NCI-H1048 (cell line): ENCODE measurements at places on chromosomes 6 and 20.

DNA sequence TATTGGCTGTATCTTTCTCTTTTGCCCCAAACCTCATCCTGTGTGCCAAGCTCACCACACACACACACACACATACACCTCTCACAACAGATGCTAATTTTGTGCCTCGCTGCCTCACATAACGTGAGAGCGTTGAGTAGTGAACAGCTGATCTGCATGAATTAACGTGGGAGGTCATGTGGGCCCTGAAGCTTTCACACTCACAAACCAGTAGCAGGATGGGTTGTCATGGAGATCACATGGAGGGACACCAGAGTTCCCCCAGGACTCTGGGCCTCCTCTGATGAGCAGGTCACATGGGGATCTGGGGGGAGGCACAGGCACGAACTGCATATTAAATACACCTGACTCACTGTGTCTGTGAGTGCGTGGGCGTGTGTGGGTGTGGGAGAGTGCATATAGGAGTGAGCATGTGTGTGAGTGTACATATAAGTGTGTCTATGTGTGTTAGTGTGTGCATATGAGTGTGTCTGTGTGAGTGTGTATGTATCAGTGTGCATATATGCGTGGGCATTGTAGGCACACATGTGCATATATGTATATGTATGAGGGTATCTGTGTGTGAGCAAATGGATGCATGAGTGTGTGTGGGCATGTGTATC, 62.7 kb upstream of the SULF2 start:
- no peak for DNase-seq

DNA sequence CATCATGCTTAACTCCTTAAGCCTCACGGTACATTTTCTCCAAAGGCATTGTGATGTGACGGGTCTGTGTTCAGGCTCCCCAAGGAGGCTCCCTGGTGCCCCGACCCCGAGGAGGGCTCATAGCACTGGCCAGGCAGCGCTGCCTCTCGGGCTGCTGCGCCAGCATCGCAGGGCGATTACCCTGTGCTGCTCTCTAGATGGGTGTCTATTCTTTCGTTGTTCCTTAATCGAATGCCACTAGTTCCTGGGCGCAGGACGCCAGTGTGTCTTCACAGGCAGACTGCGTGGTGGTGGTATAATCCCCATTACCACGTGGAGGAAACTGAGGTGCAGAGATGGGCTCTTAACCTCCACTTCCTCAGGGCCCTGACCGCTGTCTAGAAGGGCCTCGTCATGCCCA, 267.4 kb downstream of the CDH4 start:
- no peak for DNase-seq

- no peak for DNase-seq
Measured at GRCh38 chr20:58716476-58717277, 24.1 kb downstream of the NPEPL1 start.

DNA sequence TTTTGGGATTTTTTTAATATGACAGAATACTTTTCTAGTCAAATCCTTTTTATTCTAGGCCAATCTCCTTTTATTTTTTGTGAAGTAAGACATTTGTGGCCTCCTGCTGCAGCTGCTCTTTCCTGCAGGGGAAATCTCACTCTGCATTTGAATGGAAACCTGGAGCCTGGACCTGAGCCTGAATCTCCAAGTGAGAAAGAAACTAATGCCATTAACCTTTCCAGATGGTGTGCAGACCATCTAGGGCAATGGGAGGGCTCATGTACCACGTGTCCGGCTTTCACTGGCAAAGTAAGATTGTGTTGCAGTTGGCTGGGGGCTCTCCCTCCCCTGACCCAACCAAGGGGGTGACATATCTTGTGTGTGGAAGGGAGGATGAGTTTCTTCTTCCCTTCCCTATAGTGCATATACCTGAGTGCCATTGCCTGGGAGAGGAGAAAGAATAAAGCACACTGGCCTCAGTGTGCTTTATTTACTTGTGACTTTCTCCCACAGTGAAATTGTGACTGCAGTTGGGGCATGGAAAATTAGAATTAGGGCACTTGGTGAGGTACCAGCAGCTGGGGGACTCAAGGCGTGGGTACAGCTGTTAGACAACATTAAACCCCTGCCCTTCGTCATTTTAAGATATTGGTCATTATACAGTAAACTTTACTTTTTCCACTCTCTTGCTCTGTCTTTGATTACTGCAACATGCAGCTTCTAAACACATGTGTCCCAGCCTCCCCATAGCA, 159.8 kb upstream of the RIN2 start:
- no peak for DNase-seq

DNA sequence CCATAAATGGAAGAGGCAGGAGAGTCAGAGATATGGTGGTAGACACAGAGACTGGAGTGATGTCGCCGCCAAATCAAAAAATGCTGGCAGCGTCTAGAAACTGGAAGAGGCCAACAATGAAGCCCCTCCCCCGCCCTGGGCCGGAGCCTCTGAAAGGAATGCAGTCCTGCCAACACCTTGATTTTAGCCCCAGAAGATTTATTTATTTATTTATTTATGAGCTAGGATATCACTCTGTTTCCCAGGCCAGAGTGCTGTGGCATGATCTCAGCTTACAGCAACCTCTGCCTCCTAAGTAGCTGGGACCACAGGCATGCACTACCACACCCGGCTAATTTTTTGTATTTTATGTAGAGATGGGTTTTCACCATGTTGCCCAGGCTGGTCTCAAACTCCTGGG, 82.6 kb upstream of the CCDC167 start:
- no peak for DNase-seq

DNA sequence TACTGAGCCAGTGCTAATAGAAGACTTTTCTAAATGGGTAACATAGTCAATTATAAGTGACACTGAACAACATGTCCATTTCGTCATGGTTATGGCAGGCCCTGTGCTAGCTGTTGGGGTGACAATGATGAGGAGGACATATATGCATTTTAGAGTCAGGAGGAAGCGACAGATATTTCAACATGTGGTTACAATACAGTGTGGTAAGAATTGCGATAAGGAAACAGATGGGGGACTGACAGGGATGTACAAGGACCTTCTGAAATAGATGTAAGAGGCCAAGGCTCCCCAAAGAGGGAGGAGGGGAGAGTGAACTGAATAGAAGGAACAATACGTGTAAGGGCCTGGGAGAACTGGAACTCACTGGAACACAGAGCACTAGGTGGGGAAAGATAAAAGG, 11.7 kb downstream of the MMP24 start:
- no peak for DNase-seq

GRCh38 chr6:359261-360035, 32.1 kb upstream of the IRF4 start:
- no peak for DNase-seq

DNA sequence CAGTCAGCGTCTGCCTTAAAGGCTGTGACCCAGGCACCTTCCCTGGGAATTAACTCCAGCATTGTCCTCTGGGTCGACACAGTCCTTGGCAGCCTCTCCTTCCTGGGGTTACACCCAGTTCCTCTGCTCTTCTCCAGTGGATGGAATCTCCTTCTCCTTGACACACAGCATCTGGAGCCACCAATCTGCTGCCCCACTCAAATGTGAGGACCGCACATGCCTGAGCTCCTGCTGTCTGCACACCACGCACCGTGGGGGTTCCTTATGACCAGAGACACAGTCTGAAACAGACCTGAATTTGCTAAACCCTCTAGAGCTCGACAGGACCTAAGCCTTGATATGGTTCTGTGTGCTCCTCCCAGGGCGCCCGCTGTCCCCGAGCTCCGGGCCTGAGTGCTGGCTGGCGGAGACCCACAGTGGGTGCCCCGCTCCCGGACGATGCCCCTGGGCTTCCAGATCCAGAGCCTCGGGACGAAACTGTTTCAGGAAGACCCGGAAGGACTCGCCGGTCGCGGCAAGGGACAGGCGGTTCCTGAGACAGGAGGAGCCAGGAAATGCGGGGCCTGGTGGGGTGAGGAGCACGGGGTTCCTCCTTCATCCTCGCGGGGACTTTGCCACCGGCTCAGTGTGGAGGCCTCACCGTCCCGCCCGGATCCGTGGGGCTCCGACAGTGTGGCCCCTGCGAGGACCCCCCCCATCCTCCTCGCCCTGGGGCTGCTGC, 2.5 kb upstream of the RAET1G start:
- no peak for DNase-seq

DNA sequence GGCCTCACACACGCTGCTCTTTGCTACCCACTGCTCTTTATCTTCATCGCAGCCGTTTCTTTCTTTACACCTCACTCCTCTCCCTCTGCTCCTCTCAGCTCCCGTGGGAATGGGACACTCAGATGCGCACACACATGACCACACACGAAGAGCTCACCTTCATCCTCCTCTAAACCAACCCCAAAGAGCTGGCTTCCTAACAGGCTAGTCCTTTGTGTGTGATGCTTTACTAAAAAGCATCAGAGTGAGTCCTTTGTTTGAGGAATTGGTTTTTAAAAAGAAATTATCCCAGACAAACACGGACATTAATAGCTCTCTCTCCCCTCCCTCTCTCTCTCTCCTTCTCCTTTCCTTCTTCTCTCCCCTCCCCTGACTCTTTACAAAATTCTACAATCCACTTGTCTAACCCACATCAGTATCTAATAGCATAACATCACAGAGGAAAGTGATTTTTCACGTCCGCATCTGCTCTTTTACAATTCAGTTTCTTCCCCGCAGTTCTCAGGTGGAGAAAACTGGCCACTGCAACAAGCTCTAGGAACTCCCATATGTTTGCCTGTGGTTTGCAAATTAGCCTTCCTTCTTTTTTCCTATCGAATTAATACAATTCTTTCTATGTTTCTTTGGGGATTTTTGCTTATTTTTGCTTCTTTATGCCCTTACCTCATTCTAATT, 306.8 kb upstream of the CNR1 start:
- DNase-seq, result no peak

DNA sequence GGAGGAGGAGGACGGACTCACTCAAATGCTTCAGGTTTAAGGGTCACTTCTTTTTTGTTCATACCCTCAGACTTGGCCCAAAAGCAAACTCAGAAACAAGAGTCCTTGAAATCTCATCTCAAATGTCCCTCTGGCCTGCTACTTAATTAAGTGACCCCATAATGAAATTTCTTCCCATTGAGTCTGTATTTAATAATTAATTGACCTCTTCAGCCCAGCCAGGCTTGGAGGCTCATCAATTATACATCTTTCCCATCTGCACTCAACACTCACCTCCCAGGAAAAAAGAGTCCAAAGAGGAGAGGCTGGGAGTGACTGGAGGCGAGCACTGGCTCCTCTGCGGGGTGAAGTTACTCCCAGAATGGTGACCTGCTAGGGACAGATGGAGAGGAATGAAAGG, 90.5 kb upstream of the EYA2 start:
- no peak for DNase-seq

DNA sequence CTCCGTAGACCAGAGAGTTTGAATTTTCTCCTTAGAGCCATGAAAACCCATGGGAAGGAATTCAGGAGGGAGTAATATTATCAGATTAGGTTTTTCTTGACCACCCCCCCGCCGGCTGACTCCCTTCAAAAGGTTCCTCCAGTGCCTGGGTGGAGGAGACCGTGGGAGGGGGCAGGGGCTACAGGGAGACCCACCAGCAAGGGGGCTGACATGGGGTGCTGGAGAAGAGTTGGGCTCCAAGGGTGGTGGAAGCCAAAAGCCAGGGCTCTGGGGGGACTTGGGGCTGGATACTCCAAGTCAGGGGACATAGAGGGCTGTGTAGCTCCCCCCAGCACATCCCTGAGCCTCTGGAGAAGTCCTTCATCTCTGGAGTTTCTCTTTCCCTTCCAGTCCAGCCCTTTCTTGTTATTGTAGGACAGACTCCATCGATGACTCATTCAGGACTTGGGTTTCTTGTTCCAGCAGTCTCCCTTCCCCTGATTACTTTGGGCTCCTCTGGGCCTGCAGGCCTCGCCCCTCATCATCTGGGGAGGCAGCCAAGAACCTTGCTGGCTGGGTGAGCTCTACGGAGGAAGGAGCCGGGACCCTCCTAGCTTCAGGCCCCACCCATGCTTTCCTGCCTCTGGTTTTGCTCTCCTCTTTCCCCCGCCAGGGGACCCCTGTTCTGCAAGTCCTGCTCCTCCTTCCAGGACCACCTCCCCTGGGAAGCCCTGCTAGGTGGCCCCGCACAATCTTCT, 10.5 kb upstream of the KIAA1755 start:
- DNase-seq, result no peak

DNA sequence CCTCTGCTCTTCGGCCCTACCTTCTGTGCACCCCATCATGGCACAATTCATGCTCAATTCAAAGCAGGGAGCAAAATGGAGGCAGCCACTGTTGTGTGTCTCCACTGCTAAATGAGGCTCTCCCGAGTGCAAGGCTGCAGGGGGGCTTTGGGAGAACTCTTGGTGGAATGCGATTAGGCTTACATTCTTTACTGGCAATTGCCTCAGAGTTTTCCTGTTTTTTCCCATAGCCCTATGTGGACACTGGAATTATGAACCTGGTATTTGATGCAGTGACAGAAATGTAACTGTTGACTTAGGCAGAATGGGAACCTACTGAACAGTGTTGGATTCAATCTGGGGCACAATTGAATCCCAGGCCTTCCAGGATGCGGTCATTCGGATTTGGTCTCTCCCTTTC, 187.9 kb upstream of the GMDS start:
- no peak for DNase-seq

DNA sequence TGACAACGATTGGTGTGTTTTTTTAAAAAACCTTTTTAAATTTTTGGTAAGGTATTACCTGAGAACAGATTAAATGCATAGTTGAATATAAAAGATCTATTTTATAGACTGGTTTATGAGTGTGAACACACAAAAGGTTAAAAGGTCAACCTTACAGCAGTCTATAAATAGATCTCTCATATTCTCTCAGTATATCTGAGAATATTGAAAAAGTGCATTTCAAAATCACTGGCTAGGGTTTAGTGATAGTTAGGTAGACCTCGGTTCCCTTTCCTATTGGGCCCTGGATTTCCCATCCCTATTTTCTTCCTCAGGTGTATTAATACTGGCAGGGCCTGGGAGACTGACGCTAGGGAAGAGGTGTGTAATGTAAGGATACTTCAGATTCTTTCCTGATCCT, 723 bp upstream of the ZNF451 start:
- no peak for DNase-seq

DNA sequence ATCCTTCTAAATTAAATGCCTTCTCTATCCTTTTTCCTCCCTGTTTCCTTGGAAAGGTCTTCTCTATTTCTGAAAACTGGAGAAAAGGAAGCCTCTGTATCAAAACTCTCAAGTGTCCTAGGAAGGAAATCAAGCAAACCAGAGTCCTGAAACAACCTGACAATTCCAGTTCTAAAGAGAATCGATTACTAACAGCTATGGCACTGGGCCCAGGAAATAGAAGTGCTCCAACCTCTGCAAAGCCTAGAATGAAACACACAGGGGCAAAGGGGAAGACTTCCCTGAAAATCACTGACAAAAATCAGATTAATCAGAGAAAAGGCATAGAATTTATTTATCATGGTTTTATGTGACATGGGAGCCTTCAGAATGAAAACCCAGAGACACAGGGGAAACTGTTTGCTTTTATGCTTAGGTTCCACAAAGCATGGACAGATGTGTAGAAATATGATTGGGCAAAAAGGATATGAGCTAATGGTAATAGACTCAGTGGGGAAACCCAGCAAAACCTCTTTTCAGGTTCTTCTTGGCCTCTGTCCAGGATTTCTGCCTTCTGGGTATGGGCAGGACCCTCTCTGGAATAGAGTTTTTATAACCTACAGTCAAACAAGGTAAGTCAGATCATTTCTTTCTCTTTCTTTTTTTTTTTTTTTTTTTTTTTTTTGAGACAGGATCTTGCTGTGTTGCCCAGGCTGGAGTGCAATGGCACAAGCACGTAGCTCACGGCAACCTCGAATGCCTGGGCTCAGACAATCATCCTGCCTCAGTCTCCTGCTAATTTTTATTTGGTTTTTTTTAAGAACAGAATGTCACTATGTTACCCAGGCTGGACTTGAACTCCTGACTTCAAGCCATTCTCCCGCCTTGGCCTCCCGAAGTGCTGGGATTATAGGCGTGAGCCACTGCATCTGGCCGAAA, 91.7 kb downstream of the CD24 start:
- no peak for DNase-seq
